ENCODE measurements at places on chromosomes 16 and 17. TPM values are rescaled to one million over a fixed set of nuclear protein-coding genes. Genes with fewer than 3 reads are reported as not detected.

SSTR5 gene
- 1.2 TPM for polyA plus RNA-seq

COX6A2 gene
- polyA plus RNA-seq = 5.5 TPM

CDK3 gene
- 34.7 TPM for polyA plus RNA-seq

SLC13A2 gene
- not detected for polyA plus RNA-seq

BRICD5 gene
- polyA plus RNA-seq = 24.5 TPM

SHCBP1 gene
- polyA plus RNA-seq = 0.35 TPM

EME1 gene
- 0.45 TPM for polyA plus RNA-seq

AOC3 gene
- 6.2 TPM for polyA plus RNA-seq

NXN gene
- polyA plus RNA-seq = 17.4 TPM

PIMREG gene
- polyA plus RNA-seq = not detected

KRT20 gene
- polyA plus RNA-seq = 0.46 TPM

WSCD1 gene
- 1.2 TPM for polyA plus RNA-seq

SULT1A1 gene
- 29.7 TPM for polyA plus RNA-seq

RNF222 gene
- not detected for polyA plus RNA-seq

TNFRSF12A gene
- 166 TPM for polyA plus RNA-seq

ATXN7L3 gene
- polyA plus RNA-seq = 32.0 TPM

TAT gene
- polyA plus RNA-seq = 0.14 TPM

CES5A gene
- polyA plus RNA-seq = not detected

ANKFN1 gene
- 0.05 TPM for polyA plus RNA-seq

GTF3C1 gene
- 113 TPM for polyA plus RNA-seq

ELMO3 gene
- polyA plus RNA-seq = 41.0 TPM

SCIMP gene
- polyA plus RNA-seq = 0.07 TPM

TBC1D28 gene
- polyA plus RNA-seq = not detected

KRT15 gene
- 1.1 TPM for polyA plus RNA-seq

RSPRY1 gene
- polyA plus RNA-seq = 6.9 TPM

CHD9NB gene
- 3.3 TPM for polyA plus RNA-seq
